GM20000 (cell line): ENCODE measurements at places on chromosomes 5 and 9.

DNA sequence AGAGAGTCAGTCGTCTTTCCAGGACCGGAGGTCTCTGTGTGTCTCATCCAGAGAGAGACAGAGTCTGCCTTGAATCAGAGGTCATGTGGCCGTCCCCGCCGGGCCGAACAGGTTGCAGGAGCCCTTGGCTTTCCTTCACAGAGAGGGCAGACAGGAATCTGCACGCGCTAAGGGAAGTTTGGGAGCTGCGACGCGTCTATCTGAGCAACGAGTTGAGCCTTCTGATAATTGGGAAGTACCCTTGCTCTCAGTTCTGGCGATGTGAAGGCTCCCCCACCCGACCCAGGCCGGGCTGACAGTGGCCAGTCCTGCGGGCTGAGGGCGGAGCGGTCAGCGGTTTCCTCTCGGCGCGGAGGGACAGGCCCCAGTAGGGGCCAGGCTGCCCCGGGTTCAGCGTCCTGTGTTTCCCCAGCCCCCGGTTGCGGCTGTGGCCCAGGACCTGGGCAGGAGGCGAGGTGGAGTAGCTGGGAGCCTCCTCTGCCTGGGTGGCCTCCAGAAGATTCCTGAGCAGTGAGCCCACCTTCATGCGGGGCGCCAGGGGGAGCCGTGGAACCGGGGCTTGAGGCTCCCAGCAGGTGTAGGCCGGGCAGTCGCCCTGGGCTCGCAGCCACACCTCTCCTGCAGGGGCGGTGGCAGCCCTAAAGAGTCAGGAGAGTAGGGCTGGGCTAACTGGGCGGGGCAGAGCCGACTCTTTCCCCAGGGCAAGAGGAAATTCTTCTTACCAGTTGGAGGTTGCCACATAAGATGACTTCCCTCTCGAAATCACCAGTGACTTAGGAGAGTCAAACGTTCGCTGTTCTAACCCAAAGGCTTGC, 13.9 kb downstream of the NR2F1 start:
- no peak for DNase-seq

DNA sequence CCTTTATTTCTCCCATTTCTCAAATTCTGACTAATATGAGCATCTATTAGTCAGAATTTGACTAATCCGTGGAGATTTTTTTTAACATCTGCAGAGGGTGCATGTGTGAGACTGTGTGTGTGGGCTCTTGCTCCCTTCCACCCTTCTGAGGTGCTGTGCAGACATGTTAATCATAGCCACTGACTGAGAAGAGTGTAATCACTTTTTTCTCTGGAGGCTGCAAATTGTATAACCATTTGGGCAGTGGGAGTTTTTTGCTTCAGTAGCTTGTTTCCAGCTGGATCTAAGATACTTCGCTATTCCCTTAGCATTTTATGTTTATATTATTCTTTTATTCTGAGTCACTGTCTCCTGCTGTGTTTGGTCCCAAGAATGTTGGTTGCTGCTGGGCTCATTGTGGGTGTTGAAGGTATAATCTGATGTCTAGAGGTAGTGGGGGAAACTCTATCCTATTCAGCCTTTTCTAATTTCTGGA, 66.2 kb downstream of the ARHGEF28 start:
- no peak for DNase-seq

- no peak for DNase-seq
Observed at GRCh38 chr5:151608522-151608921, 17.4 kb upstream of the FAT2 start.

DNA sequence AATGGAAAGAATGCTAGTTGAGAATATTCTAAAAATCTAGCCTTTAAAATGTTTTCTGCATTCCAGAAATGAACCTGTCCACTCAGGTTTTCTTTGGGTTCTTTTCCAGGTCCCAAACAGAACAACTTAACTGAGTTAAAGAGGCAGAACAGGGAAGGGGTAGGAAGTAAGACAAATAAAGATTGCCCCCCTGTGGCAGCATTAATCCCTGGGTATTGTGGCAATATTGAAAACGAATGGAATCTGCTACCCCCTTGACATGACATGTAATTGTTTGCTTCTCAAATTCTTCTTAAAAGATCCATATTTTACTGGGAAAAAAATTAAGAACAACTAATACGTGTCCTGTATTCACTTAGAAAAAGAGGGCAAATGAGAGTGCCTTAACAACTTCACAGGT, 9.3 kb upstream of the RBM22 start:
- DNase-seq, result no peak

DNA sequence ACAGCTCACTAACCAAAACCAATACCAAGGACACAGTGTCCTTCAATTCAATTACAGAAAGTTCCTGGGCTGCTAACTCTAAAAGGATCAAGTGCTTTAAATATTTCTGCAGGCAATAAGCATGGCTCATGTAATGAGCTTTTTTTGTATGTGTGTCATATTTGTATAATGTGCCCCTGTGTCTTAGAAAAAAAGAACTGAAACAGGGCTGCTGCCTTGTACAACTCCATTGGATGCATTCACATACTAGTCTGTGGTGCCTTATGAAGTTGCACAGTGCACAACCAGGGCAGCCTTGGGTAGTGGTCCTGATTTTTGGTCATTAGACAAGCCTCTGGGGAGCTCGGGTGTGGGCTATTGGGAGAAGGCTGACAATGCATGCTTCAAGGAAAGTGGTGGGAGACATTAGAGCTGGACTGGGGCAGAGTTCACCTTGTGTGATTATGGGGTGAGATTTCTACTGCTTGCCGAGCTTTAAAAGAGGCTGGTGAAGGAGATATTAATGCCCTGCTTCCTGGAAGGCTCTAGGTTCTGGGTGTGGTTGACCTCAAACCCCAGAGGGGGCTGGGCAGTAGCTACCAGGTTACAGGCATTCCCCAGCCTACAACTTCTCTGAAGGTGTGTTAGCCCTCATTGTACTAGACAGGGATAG, 3.6 kb upstream of the CPEB4 start:
- peak; percentile 25 for DNase-seq

DNA sequence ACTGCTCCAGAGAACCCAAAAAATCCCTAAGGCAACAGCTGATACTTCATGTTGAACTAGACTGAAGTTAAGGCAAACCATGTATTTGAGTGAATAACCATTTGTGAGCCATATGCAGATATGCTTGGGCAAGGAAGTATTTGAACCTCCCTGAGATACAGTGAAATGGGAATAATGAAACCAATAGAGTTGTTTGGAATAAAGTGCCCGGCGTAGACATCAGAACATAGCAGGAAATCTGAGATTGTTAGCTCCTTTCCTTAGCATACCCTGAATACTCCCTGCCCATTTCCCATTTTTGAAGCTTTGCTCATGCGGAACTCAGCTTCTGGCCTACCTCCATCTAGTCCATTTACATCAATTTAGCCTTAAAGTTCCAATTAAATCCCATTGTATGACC, 611.9 kb downstream of the EFNA5 start:
- no peak for DNase-seq

DNA sequence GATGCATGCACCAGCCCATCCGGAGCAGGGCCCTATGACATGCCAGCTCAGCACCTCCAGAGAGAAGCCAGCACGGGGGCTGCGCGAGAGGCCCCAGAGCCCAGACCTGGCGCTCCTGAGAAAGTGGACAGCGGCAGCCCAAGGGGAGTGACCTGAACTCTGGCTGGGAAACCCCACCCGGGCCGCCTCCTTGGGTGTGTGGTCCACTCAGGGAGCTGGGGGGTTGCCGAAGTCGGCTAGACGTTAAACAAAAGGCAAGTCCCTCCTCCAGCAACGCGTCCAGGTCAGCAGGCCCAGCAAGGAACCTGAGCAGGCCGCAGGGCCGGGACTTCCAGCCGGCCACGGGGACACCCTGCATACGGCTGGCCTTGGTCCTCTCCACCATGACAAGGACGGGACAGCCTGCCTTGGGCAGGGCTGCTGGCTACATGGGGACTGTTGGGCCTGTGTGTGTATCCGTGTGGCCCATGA, 35.7 kb downstream of the NACC2 start:
- DNase-seq, result no peak

- DNase-seq, result peak; percentile 45
Observed at GRCh38 chr5:80672140-80672736, 17.5 kb upstream of the DHFR start.

DNA sequence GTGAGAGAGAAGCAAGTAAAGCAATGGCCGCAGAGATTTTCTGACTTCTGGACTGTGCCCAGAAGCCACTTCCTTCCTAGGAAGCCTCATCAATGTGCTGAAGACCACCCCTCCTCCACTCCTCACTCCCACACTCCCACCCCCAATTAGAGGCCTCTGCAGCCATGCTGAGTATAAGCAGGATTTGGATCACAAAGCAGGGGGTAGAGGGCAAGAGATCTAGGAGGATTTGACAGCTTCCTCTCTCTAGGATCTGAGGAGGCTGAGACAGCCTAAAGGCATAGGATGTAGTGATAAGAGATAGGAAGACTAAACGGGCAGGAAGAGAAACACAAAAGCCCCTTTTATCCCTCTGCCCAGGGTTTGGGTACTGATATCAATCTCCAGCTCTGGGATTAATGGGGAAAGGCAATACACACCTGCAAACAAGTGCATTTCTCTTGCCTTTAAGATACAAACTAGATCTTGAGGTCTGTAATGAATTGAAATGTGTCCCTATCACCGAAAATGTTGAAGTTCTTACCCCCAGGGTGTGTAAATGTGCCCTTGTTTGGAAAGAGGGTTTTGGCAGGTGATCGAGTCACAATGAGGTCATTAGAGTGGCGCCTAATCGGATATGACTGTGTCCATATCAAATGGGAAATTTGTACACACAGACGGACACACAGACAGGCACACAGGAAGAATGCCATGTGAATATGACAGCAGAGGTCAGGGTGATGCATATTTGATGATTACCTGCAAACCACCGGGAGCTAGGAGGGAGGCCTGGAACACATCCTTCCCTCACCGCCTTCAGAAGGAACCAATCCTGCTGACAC, 28.5 kb downstream of the KCNV2 start:
- DNase-seq, result no peak

DNA sequence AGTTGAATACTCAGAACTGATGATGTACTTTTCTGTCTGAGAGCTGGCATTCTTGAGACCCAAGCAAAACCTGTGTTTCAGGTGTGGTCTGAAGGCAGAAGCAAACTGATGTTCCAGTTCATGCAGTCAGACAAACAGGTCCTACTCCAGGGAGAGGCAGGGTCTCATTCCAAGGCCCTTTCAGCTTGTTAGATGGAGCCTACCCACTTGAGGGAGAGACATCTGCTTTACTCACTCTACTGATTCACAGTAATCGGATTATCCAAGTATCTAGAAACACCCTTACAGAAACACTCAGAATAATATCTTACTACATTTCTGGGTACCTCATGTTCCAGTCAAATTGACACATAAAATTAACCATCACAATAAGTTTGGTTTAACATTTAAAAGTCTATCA, 207.8 kb downstream of the KDM4C start:
- no peak for DNase-seq

- DNase-seq, result no peak
Observed at GRCh38 chr5:122586351-122586750, 188.5 kb upstream of the SNX2 start.

GRCh38 chr9:112501287-112501686, 14.7 kb downstream of the KIAA1958 start:
- DNase-seq, result no peak

GRCh38 chr5:40682154-40683017, 2.7 kb downstream of the PTGER4 start:
- no peak for DNase-seq
